ENCODE measurements at places on chromosomes 5 and 9.

GRCh38 chr5:111685969-111686368, 71.0 kb downstream of the NREP start:
- no peaks in the 10 kb centered on the region for H3K4me1 ChIP-seq
- DNase-seq = no peak
- no peaks in the 10 kb centered on the region for H3K36me3 ChIP-seq

- H3K36me3 ChIP-seq = no peaks in the 10 kb centered on the region
- no peak for DNase-seq
- no peaks in the 10 kb centered on the region for H3K27me3 ChIP-seq
- no peaks in the 10 kb centered on the region for H3K4me1 ChIP-seq
- no peak overlapping the region for H3K27ac ChIP-seq
Measured at GRCh38 chr5:73666891-73667290, 40.9 kb downstream of the ARHGEF28 start.

DNA sequence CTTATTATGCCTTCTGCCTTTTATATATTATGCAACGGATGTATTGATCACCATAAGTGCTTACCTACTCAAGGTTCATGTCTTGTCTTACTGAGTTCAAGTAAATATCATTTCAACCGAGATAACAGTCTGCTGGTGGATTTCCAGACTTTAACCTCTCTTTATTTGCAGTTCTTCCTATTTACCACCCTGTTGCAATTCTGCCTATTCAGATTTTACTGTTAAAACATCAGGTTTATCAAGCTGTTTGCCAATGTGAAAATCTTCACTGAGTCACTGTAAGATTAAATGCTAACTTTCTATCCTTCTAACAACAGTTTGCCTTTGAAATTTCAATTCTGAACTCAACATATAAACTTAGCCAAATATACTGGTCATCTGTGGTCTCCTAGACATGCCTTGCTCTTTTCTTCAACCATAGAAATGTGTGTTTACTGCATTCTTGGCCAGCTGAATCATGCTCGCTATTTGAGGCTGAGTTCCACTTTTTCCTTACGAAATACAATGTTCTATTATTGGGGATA, 471.7 kb upstream of the RORB start:
- no peaks in the 10 kb centered on the region for H3K27me3 ChIP-seq
- no peak for DNase-seq
- peaks cover 9% of the 10 kb centered on the region for H3K4me1 ChIP-seq
- no peak overlapping the region for H3K27ac ChIP-seq
- H3K4me3 ChIP-seq = no peak overlapping the region

DNA sequence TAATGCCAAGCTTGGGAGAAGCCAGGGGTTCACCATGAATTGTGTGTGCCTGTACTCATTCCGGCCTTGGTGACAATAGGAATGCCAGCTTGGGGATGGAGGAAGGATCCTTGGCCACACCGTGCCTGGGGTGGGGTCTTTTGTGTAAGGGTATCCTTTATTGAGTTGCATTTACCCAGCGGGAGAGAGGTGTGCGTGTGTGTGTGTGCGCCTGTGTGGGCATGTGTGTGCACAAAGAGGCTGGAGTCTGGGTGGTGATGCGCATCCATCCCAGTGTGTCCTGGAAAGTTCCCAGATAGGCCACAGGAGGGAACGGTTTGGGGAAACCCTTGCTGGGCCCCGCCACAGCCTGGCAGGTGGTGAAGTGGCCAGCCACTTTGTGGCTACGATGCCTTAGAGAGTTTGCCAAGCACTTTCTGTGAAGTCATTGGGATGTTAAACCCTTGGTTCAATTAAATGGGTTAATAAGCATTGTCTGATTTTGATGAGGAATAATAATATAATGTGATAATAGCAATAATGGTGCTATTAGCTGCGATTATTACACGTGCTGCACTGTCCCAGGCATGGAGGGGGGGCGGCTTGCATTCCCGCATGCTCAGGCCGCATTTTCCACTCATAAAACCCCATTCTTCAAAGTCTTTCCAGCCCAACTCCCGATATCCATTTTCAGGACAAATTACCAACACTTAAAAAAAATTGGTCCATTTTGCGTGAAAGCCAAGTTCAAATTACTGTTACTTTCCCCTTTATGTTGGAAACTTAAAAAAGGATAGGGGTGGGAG, 13.7 kb downstream of the PITX1 start:
- H3K4me1 ChIP-seq = no peaks in the 10 kb centered on the region
- no peaks in the 10 kb centered on the region for H3K36me3 ChIP-seq
- H3K27me3 ChIP-seq = no peaks in the 10 kb centered on the region

GRCh38 chr5:130874861-130875417, 290.1 kb downstream of the HINT1 start:
- no peaks in the 10 kb centered on the region for H3K4me1 ChIP-seq
- H3K27ac ChIP-seq = no peak overlapping the region
- H3K4me3 ChIP-seq = no peak overlapping the region
- DNase-seq = no peak
- H3K36me3 ChIP-seq = no peaks in the 10 kb centered on the region

DNA sequence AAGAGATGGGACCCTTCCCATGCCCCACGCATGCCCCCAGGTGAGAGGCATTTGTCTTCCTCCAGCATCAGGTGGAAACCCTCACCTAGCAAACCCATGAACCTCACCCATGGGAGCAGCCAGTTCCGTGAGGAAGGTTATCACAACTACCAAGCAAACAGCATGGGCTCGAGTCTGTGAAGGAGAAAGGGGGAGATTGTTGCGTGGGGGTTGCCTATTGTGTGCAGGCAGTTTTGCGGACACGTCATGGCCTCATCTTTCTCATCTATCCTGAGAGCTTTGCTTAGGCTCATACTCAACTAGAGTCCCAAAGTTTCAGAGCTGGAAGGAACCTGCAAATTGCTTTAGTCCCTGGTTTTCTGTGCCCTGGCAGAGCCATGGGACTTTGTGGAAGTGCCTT, 73.6 kb upstream of the TGFBR1 start:
- H3K36me3 ChIP-seq = no peaks in the 10 kb centered on the region
- no peaks in the 10 kb centered on the region for H3K27me3 ChIP-seq
- H3K4me1 ChIP-seq = no peaks in the 10 kb centered on the region
- H3K4me3 ChIP-seq = no peak overlapping the region
- DNase-seq = no peak
- no peak overlapping the region for H3K27ac ChIP-seq

GRCh38 chr5:1190278-1190677, 11.1 kb upstream of the SLC6A19 start:
- no peaks in the 10 kb centered on the region for H3K36me3 ChIP-seq
- peaks cover 6% of the 10 kb centered on the region for H3K27me3 ChIP-seq
- DNase-seq = no peak
- H3K27ac ChIP-seq = no peak overlapping the region
- H3K4me1 ChIP-seq = no peaks in the 10 kb centered on the region

- no peak for DNase-seq
- peaks cover 59% of the 10 kb centered on the region for H3K36me3 ChIP-seq
- H3K4me1 ChIP-seq = no peaks in the 10 kb centered on the region
- no peaks in the 10 kb centered on the region for H3K27me3 ChIP-seq
- no peak overlapping the region for H3K4me3 ChIP-seq
Measured at GRCh38 chr5:126615286-126615685, 14.5 kb downstream of the PHAX start.

- H3K27ac ChIP-seq = no peak overlapping the region
- no peaks in the 10 kb centered on the region for H3K27me3 ChIP-seq
- H3K36me3 ChIP-seq = no peaks in the 10 kb centered on the region
- no peaks in the 10 kb centered on the region for H3K4me1 ChIP-seq
Measured at GRCh38 chr5:82952326-82952725, 124.9 kb downstream of the TMEM167A start.

GRCh38 chr9:83061990-83062650, 822 bp downstream of the RASEF start:
- no peak overlapping the region for H3K27ac ChIP-seq
- H3K27me3 ChIP-seq = no peaks in the 10 kb centered on the region
- no peaks in the 10 kb centered on the region for H3K4me1 ChIP-seq

DNA sequence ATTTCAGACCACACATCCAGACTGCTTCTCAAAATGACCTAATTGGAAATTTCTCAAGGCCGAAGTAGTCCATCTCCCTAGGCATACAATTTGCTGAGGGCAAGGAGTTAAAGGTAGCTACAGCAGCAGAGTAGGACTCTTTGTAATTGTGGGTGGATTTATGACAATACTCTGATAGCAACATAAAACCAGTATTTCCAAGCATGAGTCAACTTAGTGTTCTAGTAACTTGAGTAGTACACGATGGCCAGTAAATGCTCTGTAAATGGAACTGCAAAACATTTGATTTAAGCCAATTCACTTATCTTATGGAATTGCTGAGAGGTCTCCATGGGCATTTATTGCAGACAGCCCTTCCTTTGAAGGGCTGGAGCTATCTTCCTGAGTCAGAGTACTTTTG, 352.2 kb downstream of the PLK2 start:
- H3K27me3 ChIP-seq = no peaks in the 10 kb centered on the region
- no peaks in the 10 kb centered on the region for H3K36me3 ChIP-seq
- H3K4me3 ChIP-seq = no peak overlapping the region
- H3K4me1 ChIP-seq = no peaks in the 10 kb centered on the region
- no peak overlapping the region for H3K27ac ChIP-seq

DNA sequence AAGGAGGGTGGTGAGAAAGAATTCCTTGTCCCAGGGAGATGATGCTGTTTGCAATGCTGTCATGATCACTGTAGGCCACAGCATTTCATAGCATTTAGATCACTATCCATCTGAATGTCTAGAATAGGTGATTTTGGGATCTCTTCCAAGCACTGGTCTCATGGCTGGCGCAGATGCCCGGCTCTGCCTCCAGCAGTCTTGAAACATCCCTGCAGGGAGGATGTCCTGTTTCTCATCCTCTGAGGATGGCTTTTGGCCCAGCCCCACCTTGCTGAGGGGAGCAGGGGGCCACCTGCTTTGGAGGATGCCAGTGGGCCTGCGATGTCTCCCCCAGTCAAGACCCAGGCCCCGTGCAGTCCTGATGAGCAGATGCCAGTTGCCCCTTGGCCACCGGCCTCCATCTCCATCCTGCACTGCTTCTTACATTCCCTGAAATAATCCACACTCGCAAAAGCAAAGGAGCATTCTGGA, 63.5 kb upstream of the GARNL3 start:
- no peak for DNase-seq
- H3K27me3 ChIP-seq = peaks cover 24% of the 10 kb centered on the region
- H3K36me3 ChIP-seq = no peaks in the 10 kb centered on the region
- no peaks in the 10 kb centered on the region for H3K4me1 ChIP-seq
- no peak overlapping the region for H3K4me3 ChIP-seq

DNA sequence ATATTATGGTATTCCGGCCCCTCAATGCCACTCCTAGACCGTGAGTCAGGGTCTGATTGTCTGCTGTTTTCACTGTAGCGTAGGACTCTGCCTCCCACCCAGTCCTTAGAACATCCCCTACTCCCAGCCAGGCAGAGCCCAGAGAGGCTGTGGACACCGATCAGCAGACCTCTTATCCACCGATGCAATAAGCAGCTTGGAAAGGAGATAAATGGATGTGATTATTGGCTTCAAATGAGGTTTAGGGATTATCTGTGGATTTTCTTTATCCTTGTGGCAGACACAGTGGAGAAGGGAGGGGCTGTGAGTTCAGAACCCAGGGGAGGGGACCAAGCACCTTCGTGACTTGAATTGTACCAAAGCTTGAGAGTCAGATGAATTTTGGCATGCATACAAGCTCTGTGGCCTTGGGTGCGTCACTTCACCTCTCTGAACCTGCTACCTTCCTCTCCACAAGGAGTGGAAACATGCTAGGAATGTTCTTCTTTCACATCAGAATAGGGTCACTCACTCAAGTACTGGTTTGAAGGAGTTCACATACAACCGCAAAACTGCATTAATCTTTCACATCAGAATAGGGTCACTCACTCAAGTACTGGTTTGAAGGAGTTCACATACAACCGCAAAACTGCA, 83.1 kb upstream of the CPLX2 start:
- H3K27me3 ChIP-seq = peaks cover 12% of the 10 kb centered on the region
- H3K4me1 ChIP-seq = no peaks in the 10 kb centered on the region
- H3K36me3 ChIP-seq = no peaks in the 10 kb centered on the region
- no peak overlapping the region for H3K4me3 ChIP-seq
- H3K27ac ChIP-seq = no peak overlapping the region

DNA sequence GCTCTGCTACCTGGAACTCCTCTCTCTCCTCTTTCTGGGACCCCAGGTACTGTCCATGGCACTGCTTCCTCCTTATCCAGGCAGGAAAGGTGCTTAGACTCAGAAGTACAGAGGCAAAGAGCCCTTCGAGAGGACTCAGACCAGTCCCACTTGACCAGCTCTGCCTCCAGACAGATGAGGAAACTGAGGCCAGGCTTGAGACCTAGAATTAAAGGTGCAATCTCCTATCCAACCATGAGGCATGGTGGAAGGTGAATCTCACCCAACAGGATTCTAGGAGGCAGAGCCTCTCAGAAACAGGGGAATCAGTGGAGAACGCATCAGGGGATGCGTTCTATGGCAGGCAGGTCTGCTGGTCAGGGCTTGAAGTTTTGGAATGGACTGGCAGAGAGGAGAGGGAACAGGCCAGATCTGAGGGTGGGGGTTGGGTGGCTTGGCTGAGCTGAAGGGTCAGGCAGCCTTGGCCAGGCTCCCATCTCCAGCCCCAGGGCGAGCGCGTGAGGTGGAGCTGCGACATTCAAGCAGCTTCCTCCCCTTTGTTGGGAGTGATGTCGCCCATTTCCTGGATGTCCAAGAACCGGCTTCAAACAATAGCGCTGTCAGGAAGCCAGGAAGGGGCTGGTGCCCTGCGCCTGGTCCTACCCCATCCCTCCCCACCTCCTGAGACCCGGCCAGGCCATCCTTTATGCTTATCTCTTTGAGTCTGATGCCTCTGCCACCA, 26.2 kb downstream of the NDUFA8 start:
- H3K4me1 ChIP-seq = no peaks in the 10 kb centered on the region
- H3K36me3 ChIP-seq = no peaks in the 10 kb centered on the region
- H3K27me3 ChIP-seq = no peaks in the 10 kb centered on the region
- no peak overlapping the region for H3K4me3 ChIP-seq

GRCh38 chr9:84898188-84898587, 228.7 kb downstream of the NTRK2 start:
- H3K27ac ChIP-seq = no peak overlapping the region
- H3K27me3 ChIP-seq = no peaks in the 10 kb centered on the region
- no peak for DNase-seq
- no peaks in the 10 kb centered on the region for H3K4me1 ChIP-seq

GRCh38 chr5:31884896-31885295, 246.0 kb downstream of the PDZD2 start:
- H3K27ac ChIP-seq = no peak overlapping the region
- H3K4me3 ChIP-seq = no peak overlapping the region
- DNase-seq = no peak
- no peaks in the 10 kb centered on the region for H3K4me1 ChIP-seq
- no peaks in the 10 kb centered on the region for H3K27me3 ChIP-seq
- no peaks in the 10 kb centered on the region for H3K36me3 ChIP-seq
